ENCODE measurements at places on chromosomes 2 and 18.

DNA sequence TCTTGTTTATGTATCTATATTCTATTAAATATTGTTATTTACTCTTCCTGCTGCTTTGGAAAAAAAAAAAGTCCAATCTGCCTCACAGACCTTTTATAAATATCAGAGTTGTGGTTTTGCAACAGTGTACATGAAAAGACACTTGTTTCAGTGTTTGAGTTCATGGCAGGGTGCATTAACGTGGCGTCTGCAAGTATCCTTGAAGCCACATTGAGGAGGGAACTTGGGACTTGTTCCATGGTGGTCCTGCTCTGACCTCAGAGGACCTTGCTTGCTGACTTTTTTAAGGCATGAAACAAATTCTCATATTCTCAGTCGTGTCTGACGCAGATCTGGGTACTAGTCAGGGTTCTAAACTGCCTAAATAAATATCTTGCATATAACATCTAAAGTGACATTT is 55.1 kb downstream of the CRIM1 start:
- no peak for DNase-seq

- DNase-seq, result no peak
These were observed 572.0 kb upstream of the ZEB2 start for GRCh38 chr2:145091967-145092366.

- DNase-seq, result no peak
These were observed 117.0 kb upstream of the RIOK3 start for GRCh38 chr18:23336101-23336500.

DNA sequence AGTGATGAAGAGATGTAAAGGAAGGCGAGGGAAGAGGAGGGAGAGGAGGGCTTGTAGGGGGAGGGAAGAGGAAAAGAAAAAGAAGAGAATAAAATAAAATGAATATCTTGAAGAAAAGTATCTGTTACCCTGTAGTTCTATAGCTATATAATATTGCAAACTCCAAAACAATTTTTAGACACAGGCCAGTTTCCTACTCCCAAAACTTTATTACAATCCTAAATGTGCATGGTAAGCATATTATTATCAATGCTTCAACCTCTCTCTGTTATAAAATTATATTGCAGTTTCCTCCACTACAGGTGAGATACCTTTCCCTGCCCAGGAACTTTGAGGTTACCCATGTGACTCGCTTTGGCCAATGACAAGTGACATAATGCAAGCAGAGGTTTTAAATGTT is 1351.6 kb upstream of the NRXN1 start:
- no peak for DNase-seq

DNA sequence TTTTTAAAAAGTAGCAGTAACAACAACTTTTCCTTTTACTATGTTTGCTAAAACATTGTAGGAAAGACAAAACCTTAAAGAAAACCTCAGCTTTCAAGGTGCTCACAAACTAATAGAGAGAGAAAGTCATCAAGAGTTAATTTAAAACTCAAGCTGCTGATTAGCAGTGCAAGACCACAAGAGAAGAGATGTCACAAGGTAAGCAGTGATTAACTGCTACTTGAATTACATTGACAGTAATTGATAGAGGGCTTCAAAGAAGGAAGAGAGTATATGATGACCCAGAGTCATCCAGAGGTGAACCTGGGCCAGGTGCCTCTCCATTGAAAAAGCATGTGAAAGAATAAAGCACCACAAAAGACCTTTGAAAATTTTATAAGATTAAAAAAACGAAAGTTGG is 939.6 kb upstream of the CNTNAP5 start:
- DNase-seq, result no peak

GRCh38 chr2:239202343-239202742 is 198.5 kb downstream of the HDAC4 start:
- DNase-seq, result no peak

DNA sequence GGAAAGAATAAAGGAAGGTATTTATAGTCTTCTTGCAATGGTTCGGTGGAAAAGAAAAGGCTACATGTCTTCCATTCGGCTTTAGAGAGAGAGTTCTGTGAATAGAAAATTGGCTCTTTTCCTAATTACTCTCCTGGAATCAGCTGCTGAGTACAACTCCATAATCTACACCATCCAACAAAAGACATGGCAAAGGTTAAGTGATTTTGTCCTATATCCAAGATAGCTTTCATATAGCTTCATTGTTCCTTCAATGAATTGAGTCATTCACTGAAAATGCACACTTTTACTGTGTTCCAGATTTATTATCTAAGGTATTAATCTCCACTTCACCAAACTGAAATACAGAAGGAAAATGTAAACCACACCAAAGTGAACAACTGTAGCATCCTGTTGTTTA is 514.5 kb downstream of the LRRTM4 start:
- DNase-seq, result no peak

DNA sequence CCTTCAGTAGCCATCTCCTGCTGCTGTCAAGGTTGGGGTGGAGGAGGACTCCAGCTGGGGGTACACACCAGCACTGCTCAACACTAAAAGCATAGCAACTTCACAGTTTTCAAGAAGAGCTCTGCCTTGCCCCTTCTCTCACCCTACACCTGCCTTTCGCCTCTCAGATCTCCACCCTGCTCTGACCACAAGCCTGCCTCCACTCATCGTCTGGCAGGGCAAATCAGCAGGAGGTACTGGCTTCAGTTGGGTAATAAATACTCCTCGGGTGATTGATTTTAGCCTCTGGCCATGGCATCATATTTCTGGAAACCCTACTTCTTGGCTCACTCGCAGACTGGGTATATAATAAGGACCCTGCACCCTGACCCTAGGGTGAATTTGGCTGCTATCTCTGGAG is 3.1 kb upstream of the PRKAG3 start:
- DNase-seq, result no peak

GRCh38 chr2:102385522-102385921 is 29.9 kb downstream of the IL18R1 start:
- no peak for DNase-seq

DNA sequence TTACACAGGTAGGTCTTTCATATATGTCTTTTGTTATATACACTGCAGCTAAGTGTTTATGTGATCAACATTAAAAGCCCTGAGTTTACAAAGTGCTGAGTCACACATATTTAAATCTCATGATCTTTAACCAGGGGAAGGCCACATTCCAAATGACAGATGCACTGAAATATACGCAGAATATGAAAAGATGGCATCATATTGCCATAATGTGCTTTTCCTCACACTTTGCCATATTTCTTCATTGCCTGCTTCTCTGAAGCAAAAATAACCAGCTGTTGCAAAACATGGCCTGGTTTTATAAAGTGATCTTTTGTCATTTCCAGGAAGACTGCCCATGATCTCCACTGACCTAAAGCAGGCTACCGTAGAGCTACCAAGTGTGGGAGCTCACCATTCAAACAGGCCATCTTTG is 93.5 kb upstream of the MAPRE2 start:
- no peak for DNase-seq

DNA sequence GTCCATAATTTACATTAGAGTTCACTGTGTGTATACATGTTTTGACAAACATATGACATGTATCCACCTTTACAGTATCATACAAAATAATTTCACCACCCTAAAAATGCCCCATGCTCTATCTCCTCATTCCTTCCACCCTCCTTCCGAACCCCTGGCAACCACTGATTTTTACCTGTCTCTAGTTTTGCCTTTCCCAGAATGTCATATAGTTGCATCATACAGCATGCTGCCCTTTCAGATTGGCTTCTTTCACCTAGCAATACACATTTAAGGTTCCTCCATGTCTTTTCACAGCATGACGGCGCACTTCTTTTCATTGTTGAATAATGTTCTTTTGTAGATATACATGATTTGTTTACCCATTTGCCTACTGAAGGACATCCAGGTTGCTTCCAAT is 10.4 kb downstream of the LRPPRC start:
- DNase-seq, result no peak

DNA sequence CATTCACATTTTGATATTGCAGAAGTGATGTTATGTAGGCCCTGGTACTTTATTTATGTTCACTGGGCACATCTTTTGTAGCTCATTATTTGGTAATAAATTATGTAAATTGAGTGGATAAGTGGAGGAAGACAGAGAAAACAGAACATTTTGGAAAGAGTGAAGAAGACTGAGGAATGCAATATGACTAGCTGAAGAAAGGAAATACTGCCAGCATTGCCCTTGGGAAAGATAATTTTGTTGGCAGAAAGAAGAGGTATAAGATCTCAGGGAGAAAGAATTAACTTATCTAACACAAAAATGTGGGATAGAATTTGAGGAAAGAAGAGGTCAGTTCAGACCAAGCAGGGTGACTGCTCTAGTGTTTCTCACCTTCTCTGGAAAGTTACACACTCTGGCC is 118.8 kb downstream of the TTC27 start:
- DNase-seq, result no peak

DNA sequence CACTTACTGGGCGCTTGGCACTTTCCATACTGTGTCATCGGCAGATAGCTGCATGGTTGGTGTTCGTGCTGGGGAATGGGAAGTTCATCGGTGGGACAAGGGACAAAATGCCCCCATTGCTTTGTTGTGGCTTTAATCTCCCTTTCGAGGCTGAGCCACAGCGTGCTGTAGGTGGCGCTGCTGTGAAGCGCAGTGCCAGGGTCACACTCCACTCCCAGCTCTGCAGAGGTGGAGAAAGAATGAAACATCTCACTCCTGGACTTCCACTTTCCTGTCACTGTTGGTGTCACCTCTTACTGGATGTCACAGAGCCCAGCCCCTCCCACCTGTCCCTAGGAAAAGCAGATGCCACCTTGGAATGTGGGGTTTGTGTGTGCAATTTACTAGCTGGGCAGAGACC is 8.7 kb downstream of the TYMS start:
- no peak for DNase-seq

All from SK-N-SH (cell line).